ENCODE measurements at places on chromosomes 5 and 9. TPM values are rescaled to one million over a fixed set of nuclear protein-coding genes. Genes with fewer than 3 reads are reported as not detected.

ANKRD31 gene
- total RNA-seq: not detected

TRPM3 gene
- total RNA-seq: 2.1 TPM

SAP30L gene
- 43.7 TPM for total RNA-seq

ADAMTSL2 gene
- total RNA-seq: 2.8 TPM

SPATA6L gene
- 1.8 TPM for total RNA-seq

BNIP1 gene
- total RNA-seq: 7.8 TPM

PCDHGC3 gene
- total RNA-seq: 61.3 TPM

PCDHB10 gene
- 6.1 TPM for total RNA-seq

CFAP157 gene
- total RNA-seq: 0.28 TPM

AUH gene
- total RNA-seq: 36.1 TPM

IFNA21 gene
- not detected for total RNA-seq

KCNN2 gene
- total RNA-seq: not detected

PCDHGA7 gene
- total RNA-seq: 12.2 TPM

MSH3 gene
- total RNA-seq: 12.3 TPM

PTGES gene
- total RNA-seq: 2.2 TPM

SLC6A18 gene
- total RNA-seq: not detected

KIAA0825 gene
- total RNA-seq: 4.1 TPM

SLC27A6 gene
- not detected for total RNA-seq

CCDC152 gene
- 4.7 TPM for total RNA-seq

ENTPD2 gene
- total RNA-seq: 0.95 TPM

HBEGF gene
- total RNA-seq: 36.0 TPM

WHRN gene
- 5.1 TPM for total RNA-seq

NFIL3 gene
- 57.8 TPM for total RNA-seq

CTSL gene
- 94.5 TPM for total RNA-seq

IFNK gene
- total RNA-seq: not detected

PAEP gene
- total RNA-seq: not detected

MSMP gene
- total RNA-seq: not detected

NDUFAF2 gene
- total RNA-seq: 32.9 TPM

EMB gene
- 20.8 TPM for total RNA-seq

MARCOL gene
- not detected for total RNA-seq

BRD3OS gene
- total RNA-seq: 8.8 TPM

TOMM5 gene
- total RNA-seq: 78.7 TPM

GALNT12 gene
- total RNA-seq: 6.8 TPM

PRRC1 gene
- total RNA-seq: 28.7 TPM

ACSL6 gene
- 1.6 TPM for total RNA-seq

AQP7 gene
- total RNA-seq: 1.8 TPM

CD72 gene
- total RNA-seq: 2.2 TPM

GDF9 gene
- not detected for total RNA-seq

UBAP1 gene
- 35.7 TPM for total RNA-seq

NTNG2 gene
- 2.0 TPM for total RNA-seq

BRD8 gene
- total RNA-seq: 34.7 TPM

DDX31 gene
- 19.7 TPM for total RNA-seq

CCDC192 gene
- not detected for total RNA-seq

NR4A3 gene
- total RNA-seq: 36.9 TPM

HAVCR2 gene
- 16.8 TPM for total RNA-seq

GPRIN1 gene
- total RNA-seq: 0.27 TPM

OSTF1 gene
- 33.9 TPM for total RNA-seq

TXNDC8 gene
- not detected for total RNA-seq

CRHBP gene
- total RNA-seq: 2.0 TPM

IL13 gene
- 2.8 TPM for total RNA-seq

RARS1 gene
- 50.5 TPM for total RNA-seq

JAKMIP2 gene
- total RNA-seq: 1.6 TPM
